ENCODE measurements at places on chromosomes 4 and X. TPM values are rescaled to one million over a fixed set of nuclear protein-coding genes. Genes with fewer than 3 reads are reported as not detected.

- DNase-seq, result no peak
Observed at GRCh38 chr4:24241511-24241910, 342.8 kb downstream of the DHX15 start.

Gene IBSP
- not detected for total RNA-seq

Gene FRMD7
- total RNA-seq, result not detected

DNA sequence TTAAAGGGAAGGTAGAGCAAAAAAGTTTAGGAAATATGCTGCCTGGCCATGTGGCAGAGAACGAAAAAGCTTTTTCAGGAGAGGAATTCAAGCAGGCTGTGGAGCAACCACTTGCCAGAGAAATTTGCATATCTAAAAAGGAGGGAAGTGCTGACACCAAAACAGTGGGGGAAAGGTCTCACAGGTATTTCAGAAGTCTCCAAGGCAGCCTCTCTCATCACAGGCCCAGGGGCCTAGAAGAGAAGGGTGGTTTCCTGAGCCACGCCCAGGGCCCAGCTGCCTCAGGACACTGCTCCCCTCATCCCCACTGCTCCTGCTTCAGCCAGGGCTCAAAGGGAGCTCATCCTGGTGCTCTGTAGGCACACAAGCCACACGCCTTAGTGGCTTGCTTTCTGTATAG is 29.9 kb upstream of the STS start:
- no peak for DNase-seq

GRCh38 chr4:37644962-37645361 is 41.2 kb downstream of the RELL1 start:
- no peak for DNase-seq

DNA sequence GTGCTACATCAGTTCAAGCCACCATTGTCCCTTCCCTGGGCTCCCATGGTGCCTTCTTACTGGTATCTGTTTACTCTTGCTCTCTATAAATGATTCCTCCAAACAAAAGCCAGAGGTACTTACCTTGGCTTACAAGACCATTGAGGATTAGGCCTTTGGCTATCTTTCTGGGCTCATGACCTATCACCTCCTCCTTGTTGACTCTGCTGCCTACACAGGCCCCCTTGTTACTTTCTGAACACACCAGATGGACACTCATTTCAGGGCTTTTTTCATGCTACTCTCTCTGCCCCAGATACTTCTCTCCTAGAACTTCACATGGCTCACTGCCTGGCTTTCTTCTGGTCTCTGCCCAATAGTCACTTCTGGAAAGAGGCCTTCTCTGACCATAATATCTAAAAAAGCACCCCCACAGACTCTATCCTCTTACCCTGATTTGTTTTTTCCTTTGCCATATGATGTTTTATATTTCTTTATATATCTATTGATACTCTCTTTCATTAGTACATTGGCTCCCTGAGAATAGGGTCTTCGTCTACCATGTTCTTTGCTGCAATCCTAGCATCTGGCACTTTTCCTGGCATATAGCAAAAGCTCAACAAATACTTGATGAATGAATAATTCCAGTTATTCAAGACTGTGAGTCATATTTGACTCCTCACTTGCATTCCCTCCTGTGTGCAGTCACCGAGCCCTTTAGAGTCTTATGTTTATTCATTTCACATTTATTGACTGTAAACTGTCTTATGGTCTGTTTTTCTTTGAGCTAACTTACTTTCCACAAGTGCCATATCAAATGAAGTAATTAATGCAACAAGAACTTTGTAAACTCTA is 27.1 kb upstream of the TAPT1 start:
- peak; percentile 84 for DNase-seq

DNA sequence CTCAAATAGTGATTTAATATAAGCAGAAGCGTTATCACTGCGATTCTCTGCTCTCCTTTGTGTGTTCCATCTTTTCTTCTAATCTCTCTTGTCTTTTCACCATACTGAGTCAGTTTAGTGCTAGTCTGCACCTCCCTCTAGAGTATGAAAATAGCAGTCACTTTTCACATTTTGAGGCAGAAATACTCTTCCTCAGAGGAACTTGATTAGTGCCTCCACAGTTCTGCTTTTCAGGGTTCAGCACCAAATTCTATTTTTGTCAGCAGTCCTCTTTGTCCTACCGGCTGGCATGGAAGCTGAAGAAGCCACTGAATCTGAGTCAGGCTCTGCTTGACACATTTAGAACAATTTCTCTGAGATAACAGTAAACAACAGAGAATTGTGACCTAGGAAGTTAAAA is 49.7 kb upstream of the ANKRD17 start:
- DNase-seq, result peak; percentile 45

DNA sequence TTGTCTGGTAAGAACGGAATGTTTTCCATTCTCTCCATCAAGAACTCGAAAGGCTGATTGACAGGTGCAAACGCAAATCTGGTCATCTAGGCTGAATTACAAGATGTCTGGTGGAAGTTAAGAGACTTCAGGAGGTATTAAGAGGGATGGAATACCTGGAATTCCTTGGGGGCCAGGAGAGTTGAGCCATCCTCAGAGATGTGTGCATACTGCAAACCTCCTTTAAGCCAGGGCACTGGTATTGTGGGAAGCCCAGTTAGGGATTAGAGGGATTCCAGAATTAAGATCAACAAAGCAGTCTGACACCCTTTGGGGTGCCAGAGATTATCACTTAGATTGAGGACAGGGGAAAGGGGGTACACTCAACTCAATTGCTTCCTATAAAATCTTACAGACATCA is 151.4 kb downstream of the VCX3A start:
- no peak for DNase-seq

GRCh38 chrX:131725001-131725654 is 181.3 kb downstream of the OR13H1 start:
- no peak for DNase-seq

Gene ARSD
- total RNA-seq, result 36.6 TPM

GRCh38 chr4:31041385-31041784 is 321.2 kb downstream of the PCDH7 start:
- no peak for DNase-seq

DNA sequence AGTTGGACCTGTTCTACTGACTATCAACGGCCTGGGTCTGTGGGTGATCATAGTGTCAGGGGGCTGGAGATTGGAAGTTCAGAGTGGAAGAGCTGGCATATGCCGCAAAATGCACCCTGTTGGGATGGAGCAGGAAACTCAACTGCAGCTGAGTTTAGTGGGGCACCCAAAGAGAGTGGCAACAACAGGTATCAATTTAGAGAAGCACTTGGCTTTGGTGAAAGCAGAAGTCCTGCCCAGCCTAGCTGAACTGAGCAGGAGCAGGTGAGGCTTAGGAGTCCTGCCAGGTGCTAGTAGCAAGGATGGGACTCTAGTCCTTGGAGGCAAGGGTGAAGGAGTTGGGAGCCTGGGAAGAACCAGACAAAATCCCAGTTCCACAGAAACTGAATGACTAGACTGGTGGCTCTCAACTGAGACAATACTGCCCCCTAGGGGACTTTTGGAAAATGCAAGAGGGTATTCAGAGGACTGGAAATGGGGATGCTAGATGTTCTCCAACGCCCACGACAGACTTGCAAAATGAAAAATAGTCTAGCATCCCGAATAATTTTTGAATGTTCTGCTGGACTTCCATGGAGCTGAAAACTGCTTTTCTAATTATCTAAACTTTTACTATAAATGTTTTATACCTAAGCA is 49.4 kb downstream of the RTL9 start:
- DNase-seq, result no peak

- DNase-seq, result no peak
Observed at GRCh38 chr4:133720001-133720400, 481.6 kb downstream of the PABPC4L start.

DNA sequence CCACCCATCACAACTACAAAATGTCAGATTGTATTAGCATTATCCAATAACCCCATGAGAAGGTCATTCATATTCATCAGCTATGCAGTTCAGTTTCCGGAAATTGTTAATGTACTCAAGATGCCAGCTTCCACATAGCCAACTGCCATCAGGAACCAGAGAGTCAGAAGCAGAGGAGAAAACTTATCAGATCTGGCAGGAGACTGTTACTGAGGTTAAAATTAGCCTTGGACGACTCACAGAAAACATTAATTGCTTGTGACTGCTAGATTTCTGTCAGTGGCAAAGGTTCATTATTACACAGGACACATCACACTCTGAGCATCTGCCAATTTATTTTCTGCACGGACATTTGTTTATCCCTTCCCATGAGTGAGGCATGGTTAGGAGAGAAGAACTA is 352.8 kb downstream of the DHRSX start:
- DNase-seq, result no peak

DNA sequence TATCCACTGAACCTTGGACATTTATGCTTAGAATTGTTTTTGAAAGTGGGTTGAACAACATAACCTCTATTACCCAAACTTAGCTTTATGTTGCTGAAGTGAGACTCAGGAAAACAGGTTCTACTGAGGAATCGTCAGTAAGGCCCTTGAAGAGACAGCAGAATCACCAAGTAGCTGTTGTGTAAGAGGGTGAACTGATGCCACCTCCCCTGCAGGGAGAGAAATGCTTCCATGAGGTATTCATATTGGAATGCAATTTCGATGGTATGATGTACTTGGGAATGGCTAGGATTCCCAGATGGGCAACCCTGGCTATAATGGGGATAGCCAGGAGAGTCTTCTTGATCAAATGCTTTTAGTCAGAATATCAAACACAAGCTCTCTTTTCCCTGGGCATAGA is 4.1 kb upstream of the SCRG1 start:
- DNase-seq, result no peak

- peak; percentile 16 for DNase-seq
Observed at GRCh38 chr4:159368320-159368719, 265.4 kb downstream of the RAPGEF2 start.

Gene SCML2
- total RNA-seq, result 0.52 TPM

Gene MEPE
- not detected for total RNA-seq

GRCh38 chr4:37601531-37601930 is 84.6 kb downstream of the RELL1 start:
- DNase-seq, result peak; percentile 21

DNA sequence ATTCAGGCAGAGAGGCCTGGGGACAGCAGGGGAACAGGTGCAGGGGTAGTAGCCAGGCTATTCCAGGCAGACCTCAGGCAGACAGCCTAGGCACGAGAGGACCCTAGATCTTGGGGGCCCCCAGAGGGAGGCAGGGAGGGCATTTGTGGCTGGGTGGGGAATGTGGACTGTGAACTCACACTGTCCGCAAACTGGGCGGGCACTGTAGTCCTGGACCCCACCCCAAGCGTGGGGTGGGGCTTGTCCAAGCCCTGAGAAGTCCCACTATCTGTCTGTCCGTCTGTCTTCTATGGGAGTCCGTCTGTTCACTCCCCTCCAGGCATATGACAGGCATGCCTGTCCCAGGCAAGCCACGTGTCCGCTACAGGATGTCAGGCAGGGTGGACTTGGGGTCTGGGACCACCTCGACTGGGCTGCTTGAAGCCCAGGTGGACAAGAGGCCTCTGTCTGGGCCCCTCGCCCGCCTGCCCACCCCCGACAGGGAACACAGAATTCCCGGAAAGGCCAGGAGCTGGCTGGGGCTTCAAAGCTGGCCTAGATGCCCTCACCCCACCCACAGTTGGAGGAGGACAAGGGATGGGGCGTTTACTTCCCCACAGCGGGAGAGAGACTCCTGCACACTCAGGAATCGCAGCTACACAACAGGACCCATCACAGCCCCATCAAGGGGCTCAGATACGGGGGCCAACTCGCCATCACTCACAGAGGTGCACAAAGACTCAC is at the start of gene SLC38A5:
Gene SLC38A5, minus strand, starts transcription at position 151 of the 723 bp plus-strand sequence. CDS start 2,336 bp downstream, outside the sequence.
- no peak for DNase-seq

DNA sequence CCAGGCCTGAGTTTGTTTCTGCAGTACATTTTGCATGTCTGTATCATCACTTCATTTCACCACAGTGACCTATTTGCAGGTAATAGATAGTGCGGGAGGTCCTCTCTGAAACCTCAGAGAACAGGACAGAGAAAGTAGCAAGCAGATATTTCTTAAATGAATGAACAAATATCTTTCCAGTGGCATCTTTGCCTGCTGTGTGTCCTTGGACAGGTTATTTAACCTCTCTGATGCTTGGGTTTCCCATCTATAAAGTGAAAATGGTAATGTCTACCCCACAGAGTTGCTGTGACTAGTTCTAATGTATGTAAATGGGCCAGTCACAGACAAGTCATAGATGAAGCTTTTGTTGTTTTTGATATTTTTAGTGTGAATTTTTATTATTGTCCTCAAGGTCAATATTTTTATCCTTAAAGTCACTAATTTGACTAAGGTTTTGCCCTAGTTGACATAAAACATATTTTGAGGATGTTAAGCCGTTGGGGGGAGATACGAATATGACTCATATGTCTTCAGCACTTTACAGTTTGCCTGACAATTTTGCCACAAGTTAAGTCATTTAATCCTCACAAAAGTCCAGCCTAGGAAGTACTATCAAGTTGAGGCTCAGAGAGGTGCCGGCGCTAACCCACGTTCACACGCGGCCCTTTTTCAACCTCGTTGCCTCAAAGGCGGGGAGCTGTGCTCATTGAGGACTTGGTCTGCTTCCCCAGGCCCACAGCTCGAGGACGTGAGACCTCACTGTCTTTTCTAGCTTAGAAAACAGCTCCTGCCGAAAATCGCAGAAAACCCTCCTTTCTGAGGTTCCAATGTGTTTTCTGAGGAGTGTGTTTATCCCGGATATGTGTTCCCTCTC is 126.7 kb upstream of the STX18 start:
- no peak for DNase-seq

GRCh38 chr4:8559524-8560264 is 20.5 kb upstream of the GPR78 start:
- DNase-seq, result no peak

- no peak for DNase-seq
Observed at GRCh38 chr4:152554742-152555141, 18.9 kb upstream of the FBXW7 start.

DNA sequence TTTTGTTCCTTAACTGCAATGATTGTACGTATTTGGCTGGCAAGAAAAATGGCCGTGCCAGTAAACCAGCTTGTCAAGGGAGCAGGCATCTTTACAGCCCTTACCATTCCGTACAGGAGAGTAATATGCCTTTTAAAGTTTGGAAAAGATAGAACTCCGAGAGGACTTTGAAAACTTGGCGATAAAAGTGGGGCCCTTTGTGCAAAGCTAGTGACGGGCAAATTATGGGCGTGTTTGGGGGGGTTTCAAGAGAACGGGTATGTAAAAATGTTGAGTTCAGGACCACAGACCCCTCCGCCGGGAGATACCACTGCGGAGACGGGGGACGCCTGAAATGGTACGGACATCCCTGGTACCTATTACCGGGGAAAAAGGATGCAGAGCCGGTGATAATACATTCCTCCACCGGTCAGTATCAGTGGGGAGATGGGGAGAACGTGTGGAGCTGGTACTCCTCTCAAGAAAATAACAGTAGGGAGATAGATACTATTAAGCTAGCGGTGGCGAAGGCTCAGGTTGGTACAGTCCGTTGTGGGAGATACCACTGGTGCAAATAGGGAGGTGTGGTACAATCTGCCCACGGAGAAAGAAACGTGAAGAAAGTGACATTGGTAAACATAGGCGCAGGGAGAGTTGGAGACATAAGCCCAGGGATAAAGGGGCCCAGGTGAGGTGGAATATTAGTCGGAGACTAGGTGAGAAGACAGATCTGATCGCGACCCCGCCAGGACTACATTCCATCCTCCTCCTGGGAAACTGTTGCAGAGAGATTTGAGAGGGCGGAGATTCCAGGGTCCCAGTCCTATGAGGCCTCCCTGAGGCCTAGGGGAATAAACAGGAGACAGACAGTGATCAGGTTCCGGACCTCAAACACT is 14.5 kb downstream of the SPACA5 start:
- DNase-seq, result peak; percentile 56
